ENCODE measurements at places on chromosomes 16 and 17.
A peak's percentile ranks its signal among the peaks of the same experiment; 100 is the strongest.

DNA sequence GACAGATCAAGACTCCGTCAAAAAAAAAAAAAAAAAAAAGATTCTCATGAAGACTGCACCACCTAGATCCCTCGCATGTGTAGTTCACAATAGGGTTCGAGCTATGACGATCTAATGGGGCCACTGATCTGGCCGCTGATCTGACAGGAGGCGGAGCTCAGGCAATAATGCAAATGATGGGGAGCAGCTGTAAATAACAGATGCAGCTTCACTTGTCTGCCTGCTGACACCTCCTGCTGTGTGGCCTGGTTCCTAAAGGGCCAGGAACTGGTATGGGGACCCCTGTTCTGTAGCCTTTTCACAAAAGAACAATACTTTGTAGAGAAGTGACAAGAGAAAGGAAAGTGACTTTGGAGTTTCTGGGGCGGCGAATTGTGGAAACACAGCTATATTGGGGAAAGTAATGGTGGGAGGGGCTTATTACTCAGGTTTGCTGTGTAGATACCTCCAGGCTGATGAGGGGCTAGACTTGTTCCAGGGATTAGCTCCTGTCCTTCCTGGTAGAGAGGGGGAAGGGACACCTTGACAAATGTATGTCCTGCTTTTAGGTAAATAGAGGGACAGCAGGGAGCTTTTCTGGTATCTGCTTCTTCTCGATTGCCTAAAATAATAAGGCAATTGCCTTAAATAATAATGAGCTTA is 57.1 kb downstream of the HAPSTR1 start:
- DNase-seq = no peak

DNA sequence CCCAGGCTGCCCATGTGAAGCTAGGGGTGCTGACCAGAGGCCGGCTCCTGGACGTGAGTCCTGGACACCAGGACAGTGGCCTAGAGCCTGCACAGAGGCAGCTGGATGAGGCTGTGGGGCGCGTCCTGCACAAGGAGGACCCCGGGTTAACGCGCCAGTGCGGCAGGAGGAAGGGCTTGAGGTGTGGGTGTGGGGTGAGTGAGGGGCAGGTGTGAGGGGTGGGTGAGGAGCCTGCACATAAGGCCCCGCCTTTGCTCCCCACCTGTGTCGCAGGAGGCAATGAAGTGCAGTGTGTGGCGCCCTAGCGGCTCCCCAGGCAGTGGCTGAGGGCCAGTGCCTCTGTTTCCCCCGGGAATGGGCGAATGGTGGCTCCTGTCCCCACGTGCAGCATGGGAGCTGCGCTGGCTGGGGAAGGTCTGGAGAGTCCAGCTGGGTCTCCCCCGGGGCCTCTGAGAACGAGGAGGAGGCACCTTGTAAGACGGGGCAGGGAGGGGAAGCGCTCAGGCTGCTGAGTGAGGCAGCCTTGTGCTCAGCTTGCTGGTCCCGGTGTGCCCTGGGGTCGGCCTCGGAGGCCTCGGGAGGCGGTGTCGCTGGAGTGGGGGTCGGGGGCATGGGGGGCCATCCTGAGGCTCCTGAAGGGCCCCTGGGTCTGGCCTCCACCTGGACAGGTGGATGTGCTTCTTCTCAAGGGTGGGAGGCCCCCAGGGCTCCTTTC is 3.2 kb downstream of the CD7 start:
- no peak for DNase-seq

- DNase-seq = no peak
Measured at GRCh38 chr16:21611198-21611555, 11.8 kb downstream of the METTL9 start.

DNA sequence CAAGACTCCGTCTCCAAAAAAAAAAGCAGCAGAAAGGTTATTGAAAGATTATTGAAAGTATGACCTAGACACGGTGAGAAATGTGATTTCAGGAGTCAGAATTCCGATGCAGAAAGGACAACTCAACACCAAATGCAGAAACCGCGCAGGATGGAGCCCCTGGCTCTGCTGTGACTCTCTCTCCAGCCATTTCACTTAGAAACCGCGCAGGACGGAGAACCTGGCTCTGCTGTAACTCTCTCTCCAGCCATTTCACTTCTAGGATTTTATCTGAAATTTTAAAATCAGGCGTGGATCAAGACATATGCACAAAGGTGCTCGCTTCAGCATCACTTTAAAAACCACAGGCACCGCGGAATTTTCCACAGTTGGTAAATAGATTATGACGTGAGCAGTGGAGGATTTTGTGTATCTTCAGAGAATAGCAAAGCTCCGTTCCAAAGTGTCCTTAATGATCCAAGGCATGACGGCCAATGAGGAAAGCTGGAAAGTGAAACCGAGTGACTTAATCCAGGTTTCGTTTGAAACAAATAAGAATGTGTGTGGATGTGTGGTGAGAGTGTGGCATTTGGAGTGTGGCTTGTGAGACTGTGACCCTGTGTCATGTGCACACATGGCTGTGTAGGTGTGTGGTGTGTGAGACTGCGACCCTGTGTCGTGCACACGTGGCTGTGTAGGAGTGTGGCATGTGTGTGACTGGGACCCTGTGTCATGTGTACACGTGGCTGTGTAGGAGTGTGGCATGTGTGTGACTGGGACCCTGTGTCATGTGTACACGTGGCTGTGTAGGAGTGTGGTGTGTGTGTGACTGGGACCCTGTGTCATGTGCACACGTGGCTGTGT is 9.5 kb downstream of the UTS2R start:
- DNase-seq = no peak

DNA sequence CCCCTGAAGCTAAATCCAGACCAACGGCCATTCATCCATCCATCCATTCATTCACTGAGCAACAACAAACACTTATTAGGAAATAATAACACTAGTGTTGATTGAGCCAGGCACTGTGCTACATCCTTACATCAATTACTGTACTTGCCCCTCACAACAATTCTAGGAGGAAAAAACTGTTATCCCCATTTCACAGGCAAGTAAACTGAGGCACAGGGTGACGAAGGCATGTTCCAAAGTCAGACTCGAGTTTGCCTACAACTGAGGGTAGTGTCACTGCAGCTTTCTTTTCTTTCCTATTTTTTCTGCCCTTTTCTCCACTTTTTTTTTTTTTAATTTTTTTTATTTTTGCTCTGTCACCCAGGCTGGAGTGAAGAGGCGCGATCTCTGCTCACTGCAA is 11.2 kb upstream of the MYLK3 start:
- DNase-seq = no peak

- no peak for DNase-seq
Measured at GRCh38 chr16:9840761-9841665, 341.2 kb downstream of the GRIN2A start.

- no peak for DNase-seq
Measured at GRCh38 chr16:1731073-1731472, 25.1 kb downstream of the MAPK8IP3 start.

DNA sequence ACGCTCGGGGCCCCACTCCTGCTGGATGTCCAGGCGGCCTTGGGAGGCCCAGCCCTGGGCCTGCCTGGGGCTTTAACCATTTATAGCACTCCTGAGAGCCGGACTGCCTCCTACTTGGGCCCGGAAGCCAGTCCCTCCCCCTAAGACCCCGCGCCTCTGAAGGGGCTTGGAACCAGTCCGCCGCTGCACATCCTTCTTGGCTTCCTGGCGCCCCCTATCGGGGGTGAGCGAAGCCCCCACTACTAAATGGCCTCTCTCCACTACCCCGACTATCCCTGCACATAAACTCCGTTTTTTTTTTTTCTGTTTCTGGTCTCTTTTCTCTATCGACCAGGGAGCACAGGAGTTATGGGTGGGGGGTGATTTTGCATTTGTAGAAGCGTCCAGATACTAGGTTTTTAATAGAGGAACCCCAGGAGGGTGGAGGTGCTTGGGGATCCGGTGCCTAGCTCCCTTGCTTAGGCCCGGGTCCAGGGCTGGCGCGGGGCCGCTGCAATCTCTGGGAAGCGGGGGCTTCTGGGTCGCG is 633 bp upstream of the NOL3 start:
- peak; percentile 93 for DNase-seq

DNA sequence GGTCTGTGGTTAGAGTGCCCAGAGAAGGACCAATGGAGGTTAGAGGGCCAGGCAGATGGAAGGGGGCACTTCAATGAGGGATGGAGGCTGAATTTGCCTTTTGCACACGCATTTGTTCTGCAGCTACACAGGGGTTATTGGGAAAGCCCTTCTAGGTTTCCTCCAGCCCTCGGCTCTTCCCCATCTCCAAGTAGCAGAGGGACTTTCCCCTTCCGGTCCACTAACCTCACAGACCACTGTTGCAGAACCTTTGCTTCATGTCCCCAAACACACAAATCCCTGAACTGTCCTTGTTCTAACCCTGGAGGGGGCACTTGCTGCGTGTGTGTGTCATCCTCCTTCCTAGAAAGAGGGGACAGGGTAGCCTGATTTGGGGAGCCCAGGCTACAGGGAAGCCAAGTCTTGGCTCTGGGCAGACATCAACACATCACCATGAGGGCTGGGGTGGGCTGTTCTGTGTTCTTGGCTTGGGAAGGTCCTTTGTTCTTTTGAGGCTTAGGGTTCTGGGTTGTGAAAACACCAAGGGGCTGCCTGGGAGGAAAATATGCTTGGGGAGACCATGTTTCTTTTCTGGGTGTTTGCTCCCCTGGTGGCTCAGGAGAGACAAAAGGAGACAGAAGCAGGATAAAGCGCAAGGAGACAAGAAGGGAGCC is 7.3 kb upstream of the NR1D1 start:
- DNase-seq = no peak

- no peak for DNase-seq
Measured at GRCh38 chr16:20905576-20905975, 5.0 kb downstream of the LYRM1 start.

- no peak for DNase-seq
Measured at GRCh38 chr16:88798772-88799455, 4.7 kb upstream of the CDT1 start.

DNA sequence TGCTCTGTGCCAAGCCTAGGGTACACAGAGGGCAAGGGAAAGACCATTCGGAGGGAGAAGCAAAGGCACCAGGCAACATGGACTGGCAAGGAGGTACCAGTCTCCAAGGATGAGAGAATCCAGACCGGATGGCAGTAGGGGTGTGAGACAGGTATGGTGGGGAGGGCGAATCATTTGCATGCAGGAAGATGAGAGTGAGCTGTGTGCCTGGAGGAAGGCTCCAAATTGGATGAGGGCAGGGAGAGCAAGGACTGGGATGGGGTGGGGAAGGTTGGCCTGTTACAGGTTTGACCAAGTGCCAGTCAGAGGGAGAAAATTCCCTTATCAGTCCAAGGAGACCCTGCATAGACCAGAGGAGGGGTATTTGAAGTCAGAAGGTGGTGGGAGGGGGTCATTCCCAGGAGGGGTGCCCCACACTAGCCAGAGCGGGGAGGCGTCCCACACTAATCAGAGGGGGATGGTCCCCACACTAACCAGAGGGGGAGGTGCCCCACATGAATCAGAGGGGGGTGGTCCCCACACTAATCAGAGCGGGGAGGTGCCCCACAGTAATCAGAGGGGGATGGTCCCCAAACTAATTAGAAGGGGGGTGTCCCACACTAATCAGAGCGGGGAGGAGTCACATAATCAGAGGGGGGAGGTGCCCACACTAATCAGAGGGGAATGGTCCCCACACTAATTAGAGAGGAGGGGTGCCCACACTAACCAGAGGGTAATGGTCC is 737 bp downstream of the CANT1 start:
- DNase-seq = no peak

- DNase-seq = no peak
Measured at GRCh38 chr17:28983286-28984230, 22.3 kb downstream of the SEZ6 start.

GRCh38 chr16:15427648-15428239 is 6.6 kb upstream of the BMERB1 start:
- DNase-seq = peak; percentile 45

- DNase-seq = no peak
Measured at GRCh38 chr17:78375401-78376151, 2.9 kb upstream of the PGS1 start.

- DNase-seq = no peak
Measured at GRCh38 chr17:12721581-12721980, 55.9 kb downstream of the MYOCD start.

- DNase-seq = no peak
Measured at GRCh38 chr16:253833-254232, 19.2 kb downstream of the FAM234A start.

DNA sequence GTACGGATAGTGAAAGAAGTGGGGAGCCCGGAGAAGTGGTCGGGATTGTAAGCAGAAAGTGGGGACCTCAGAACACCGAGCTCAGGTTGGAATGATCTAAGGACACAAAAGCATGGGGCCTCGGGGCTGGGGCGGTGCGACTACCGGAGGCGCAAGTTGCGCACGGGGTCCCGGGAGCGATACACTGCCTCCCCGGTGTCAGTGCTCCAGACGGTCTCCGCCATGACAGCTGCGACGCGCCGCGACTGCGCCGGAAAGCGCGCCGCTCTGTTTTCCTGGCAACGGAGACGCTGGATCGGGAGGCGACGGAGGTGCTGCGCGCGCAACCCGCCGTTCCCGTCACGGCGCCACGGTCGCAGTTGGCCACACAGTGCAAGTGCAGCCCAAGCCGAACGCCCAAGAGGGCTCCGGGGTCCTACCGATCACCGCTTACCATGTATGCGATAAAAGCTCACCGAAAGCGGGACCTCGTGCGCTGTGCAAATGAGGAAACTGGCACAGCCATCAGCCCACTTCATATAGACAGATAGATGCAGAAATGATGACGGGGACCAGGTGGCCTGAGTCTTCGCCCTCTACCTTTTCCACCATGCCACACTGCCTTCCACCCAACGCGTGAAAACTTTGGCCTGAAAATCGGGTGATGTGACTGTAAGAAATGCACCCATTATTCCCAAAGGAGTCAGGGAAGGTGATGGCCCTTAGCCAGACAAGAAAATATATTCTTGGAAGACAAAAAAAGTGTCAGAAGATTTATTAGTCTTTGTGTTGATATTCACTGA is at the start of gene MKS1:
Gene MKS1 (minus strand): TSS at position 249 of the 782 bp plus-strand sequence. CDS start 25 bp downstream, at position 224.
- peak; percentile 98 for DNase-seq

DNA sequence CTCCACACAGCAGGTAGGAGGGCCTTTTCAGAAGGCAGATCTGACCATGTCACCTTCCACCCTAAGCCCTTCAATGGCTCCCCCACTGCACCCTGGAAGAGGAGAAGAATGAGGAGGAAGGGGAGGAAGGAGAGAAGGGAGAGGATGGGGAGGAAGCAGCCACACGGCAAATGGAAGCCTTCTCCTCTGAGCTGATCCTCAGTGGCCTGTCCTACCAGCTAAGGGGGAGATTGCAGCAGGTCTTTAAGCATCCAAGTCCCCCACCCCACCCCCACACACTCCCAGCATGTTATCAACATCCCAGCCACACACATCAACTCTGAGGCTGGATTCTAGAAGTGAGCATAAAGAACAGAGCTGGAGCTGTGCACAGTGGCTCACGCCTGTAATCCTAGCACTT is 46.2 kb upstream of the RBFOX3 start:
- DNase-seq = no peak

Measured in neural progenitor cell (in vitro differentiated cells).